Activated naive CD4-positive, alpha-beta T cell treated with Interleukin-2 at 50 U/mL for 16 hours (primary cell): ENCODE measurements at places on chromosomes 12 and 14.

- DNase-seq, result no peak
These were observed 80.0 kb upstream of the RGS6 start for GRCh38 chr14:71852181-71852580.

DNA sequence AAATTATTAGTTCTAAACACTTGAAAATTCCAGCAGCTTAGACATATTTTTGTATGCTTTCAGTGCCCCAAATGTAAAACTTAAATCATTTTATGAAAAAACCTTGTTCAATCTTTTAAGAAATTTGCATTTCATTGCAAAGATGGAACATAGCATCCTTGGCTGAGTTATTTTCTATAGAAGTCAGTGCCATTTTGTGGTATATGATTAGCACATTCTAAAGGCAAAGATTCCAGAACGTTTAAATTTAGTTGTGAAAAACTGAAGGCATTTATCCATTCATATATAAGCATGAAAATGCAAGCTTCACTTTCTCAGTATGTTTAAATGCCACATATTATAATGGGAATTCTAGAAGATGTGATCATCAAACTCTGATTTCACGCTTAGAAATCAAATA lies 332.1 kb downstream of the APAF1 start:
- DNase-seq, result no peak

GRCh38 chr12:93812626-93813025 lies 135.5 kb downstream of the CRADD start:
- DNase-seq, result no peak

DNA sequence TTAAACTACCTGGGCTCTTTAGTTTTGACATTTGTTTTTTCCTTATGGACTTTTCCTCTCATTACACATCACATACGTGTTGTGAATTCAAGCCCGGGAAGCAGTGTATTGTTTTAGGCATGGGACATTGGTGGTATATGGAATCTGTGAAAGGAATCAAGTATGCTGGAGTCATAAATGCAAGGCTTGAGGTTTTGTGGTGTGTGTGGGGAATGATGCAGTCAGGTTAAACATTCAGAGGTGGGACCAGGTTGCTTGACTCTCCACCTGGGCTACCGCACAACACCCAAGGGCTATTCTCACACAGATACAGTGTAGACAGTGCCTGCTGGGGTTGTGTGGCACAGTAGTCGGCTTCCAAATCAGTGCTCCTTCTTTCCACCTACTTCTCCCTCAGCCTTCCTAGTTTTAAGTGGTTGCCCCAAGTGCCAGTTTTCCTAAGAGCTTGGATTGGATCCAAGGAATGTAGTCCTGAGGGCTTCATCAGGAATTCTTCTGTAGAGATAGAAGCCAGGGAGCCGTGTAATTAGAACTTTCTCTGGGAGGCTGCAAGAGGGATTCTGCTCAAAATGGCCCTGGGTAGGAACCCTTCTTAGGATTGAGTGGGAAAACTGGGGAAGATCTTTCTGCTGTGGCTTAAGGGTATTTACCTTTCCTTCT lies 243.7 kb downstream of the C12orf75 start:
- DNase-seq, result no peak

- DNase-seq, result no peak
These were observed 150.7 kb downstream of the CAND1 start for GRCh38 chr12:67419810-67420209.

- no peak for DNase-seq
These were observed 117.6 kb downstream of the PTPN11 start for GRCh38 chr12:112536367-112536730.
